ENCODE measurements at places on chromosomes 6 and 20.

DNA sequence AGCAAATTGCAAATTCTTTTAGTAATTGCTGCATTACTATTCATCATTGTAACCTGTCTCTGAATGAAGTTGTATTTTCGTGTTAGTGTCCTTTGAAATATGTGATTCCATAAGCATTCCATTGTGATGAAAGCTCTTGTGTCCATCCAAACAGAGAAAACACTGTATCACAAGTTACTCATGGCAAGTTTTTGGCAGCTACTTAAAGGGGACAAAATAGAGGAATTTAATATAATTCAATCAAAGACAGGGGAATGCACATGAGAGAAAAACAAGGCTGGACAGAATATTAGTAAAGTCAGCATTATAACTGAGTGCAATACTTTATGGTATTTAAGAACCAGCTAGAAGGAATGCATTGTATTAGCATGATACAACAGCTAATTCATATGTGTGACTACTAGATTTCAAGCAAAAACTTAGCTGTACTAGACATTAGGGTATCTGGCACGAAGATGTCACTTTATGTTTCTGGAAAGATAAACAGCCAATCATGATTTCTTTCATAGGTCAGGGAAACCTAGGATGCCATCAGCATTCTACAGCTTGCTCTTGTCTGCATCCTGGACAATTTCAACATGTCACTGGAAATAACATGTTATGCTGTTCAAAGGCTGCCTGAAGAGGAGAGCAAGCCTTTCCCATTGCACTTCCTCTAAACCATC is 270.6 kb upstream of the MARCKS start:
- no peak for DNase-seq

- no peak for DNase-seq
Observed at GRCh38 chr6:112253498-112253840, 898 bp downstream of the LAMA4 start.

DNA sequence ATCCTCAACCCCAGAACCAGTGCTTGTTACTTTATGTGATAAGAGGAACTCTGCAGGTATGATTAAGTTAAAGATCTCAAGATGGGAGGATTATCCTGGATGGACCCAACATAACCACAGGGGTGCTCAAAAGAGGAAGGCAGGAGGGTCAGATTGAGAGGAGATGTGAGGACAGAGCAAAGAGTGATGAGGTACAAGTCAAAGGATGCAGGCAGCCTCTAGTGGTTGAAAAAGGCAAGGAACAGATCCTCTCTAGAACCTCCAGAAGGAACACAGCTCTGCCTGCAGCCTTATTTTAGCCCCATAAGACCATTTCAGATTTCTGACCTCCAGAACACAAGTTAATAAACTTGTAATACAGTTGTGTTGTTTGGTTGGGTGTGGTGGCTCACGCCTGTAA is 41.2 kb downstream of the PDSS2 start:
- peak; percentile 14 for DNase-seq

- no peak for DNase-seq
Observed at GRCh38 chr6:28429781-28430180, 13.5 kb downstream of the ZSCAN23 start.

DNA sequence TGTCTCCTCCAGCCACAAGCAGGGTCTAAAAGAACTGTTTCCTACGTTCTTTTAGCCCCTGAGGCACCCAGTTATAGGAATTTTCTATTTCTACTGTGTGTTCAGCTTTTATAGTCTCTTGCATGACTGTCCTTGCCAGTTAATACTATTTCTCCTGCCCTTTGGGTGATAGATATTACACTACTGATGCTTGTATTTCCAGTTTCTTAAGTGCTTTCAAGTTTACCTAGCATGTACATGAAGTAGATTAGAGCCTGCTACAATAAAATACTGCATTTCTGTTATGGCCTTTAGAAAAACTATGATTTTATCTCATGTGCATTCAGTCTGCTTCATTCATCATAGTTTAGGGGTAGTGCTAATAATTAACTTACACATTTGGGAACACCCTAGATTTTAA is 89.6 kb downstream of the FOXO3 start:
- no peak for DNase-seq

DNA sequence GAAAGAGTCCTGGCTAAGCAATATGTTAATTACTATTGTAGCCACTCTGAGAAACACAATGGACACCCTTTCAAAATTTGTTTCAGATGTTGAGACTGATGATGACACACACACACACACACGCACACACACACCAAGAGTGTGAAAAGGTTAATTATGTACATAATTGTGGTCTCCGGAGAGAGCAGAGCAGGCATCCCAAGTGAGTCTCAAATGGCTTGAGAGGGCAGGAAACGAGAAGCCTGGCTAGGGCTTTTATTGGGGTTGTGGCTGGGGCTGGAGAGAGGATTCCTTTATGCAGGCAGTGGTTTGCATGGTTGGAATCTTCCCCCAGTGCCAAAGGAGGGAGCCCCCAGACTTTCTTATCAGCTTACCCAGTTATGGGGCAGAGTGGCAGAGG is 38.2 kb upstream of the NKX2-4 start:
- DNase-seq, result no peak

- no peak for DNase-seq
Observed at GRCh38 chr6:169966312-169967181, 215.1 kb downstream of the ERMARD start.

All from GM20000 (cell line).